ENCODE measurements at places on chromosomes 5 and 9.

- DNase-seq = no peak
Observed at GRCh38 chr5:96601715-96602244, 60.4 kb upstream of the CAST start.

DNA sequence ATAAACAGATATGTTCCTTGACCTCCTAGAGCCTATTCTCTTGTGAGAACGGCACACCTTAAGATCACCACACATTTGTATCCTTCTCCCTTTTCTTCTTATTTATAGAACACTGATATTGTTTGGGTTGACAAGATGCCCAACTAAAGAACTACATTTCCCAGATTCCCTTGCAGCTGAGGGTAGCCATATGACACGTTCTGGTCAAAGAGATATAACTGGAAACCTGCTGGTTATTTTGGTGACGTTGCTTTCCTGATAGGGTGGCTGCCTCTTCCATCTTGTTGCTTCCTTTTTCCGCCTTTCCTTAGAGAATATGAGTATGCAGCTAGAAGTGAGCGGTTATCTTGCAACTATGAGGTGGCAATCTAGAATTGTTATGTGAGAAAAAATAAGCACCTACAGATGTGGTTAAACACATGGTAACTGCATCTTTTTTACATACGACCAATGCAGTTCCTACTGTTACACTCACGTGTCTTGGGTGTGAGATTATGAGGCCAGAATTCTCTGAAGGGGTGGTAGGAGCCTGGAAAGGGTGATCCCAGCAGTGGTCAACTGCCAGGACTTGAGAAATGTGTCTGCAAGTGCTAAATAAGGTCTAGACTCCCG lies 72.9 kb downstream of the SEC61B start:
- no peak for DNase-seq

GRCh38 chr9:107340920-107341632 lies 58.0 kb downstream of the RAD23B start:
- DNase-seq = peak; percentile 69

DNA sequence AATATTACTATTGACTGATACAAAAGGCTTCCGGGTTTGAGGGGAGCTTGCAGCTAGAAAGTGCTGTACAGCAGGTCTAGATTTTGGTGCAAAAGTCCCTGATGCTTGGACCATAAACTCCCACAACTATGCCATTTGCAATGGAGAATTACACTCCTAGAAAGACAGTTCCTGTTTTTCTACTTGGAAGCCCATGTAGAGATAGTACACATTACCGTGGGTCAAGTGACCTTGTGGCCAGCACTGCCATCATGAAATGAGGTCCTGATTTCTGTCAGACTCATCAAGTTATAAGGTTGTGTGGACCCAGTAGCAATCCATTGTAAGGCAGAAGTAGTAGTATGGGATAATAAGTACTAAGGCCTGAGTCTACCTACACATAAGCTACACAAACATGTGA lies 42.8 kb upstream of the TNFSF8 start:
- no peak for DNase-seq

DNA sequence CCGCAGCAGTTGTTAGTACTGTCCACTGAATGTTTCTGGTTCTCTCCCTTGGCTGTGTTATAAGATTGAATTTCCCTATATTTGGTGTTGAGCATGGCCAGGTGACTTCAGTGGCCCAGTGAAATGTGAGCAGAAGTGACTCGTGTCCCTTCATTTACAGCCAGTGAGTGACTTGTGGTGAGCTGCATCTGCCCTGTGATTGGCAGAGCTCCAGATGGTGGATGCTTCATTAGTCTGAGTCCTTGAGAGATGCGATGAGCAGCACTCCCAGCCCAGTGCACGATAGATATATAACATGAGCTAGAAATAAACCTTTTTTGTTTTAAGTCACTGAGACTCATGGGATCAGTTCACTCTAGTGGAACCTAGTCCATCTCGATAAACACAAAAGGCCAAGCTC lies 19.3 kb downstream of the PCSK5 start:
- DNase-seq = no peak

- DNase-seq = peak; percentile 62
Observed at GRCh38 chr9:74777136-74777879, 110.4 kb downstream of the TRPM6 start.

DNA sequence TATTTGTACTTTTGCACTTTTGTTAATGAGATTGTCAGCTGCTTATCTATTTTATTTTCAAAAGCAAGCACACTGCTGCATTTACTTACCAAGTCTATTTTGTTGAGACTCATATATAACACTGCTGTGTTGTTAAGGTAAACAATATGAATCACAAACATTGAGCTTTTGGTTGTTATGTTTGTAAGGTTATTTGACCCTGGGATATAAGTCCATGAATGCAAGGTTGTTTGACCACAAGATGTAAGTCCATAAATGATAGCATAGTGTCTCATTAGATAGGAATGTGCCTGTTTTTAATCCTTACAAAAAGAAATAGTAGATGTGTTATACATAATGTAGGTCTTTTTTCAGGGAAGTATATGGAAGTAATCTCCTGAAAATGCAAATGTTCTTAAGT lies 845.9 kb downstream of the CDH9 start:
- DNase-seq = no peak

- DNase-seq = no peak
Observed at GRCh38 chr5:158407824-158408195, 548.9 kb upstream of the CLINT1 start.

- no peak for DNase-seq
Observed at GRCh38 chr5:123520677-123521247, 8.8 kb downstream of the CSNK1G3 start.

- DNase-seq = no peak
Observed at GRCh38 chr5:158845941-158846340, 253.8 kb downstream of the EBF1 start.

DNA sequence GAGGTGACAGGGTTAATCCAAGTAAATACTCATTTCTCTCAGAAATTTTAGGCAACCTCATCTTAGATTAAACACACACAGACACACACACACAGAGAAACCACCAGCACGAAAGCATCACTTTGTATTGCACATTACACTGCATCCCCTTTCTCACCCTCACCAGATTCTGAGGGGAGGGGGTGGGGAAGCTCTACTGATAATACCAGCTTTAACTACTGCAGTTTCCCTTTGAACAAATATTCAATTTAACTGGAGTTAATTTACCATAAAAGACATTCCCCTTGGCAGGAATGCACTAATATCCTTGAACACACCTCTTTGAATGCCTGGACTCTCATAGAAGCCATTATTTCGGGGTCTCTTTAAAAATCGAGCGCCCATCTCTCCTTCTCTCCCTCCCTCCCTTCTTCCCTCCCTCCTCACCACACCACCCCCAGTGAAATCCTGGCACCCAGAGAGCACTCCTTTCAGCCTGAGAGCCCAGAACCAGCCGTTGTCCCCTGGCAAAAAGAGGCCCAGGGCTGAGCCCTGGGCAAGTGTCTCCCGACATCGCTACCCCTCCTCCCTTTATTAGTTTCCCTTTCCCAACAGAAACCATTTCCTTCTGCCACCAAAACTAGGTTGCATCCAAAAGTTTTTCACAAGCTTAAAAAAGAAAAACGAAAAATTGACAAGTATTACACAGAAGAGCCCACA lies 2.8 kb upstream of the NFIB start:
- DNase-seq = peak; percentile 28

DNA sequence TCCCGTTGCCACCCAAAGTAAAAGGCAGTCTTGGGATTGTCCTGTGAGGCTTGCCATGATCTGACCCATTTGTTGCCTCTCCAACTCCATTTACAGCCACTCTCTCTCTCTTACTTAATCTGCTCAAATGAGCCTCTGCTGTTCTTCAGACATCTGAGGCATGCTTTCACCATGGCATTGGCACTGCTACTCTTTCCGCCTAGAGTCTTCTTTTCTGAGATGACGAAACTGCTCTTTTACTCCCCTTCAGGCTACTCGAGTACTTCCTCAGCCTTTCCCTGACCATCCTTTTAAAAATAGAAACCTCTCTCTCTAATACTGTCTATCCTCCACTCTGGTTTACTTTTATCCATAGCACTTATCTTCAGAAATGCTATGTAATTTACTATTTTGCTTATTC lies 9.0 kb downstream of the FOCAD start:
- no peak for DNase-seq

DNA sequence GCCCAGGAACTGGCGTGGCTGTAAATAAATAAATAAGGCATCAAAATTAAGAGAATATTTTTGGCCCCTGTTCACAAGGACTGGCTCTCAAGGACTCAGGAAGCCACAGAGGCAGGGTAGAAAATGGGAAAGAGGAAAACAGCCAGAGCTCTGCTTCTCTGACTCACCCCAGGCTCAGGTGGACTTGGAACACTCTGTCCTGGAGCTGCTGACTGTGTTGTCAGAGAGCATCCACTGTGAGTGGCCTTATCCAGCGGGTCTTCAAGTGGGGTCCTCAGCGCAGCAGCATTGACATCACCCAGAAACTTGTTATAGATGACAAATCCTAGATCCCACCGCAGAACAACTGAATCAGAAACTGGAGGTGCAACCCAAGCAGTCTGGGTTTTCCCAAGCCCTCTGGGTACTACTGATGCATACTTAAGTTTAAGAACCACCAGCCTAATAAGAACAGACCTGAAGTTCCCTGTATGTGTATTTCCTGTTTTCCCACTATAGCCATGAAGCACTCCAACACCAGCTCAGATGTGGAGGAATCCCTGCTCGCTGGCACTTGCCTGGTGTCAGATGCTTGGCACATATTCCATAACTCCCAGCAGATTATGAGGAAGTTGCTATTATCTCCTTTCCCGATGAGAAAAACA lies 20.5 kb downstream of the ADRA1B start:
- DNase-seq = no peak

DNA sequence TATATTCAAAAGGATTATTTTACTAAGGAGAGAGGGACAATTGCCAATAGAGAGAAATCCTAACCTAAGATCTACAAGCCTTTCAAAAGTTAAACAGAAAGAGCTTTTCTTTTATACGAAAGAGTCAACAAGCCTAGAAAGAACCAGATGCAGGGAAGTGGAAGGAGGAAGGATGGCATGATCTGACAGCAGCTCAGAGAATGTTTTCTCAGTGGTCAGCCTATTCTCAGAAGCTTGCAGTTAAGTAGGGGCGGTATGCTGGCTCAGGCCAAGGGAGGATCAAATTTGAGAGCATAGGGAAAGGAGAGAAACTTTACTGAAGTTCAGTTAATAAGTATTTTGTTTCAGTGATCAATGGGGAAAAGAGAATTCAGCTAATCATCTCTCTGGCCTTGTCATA lies 88.0 kb upstream of the FTMT start:
- DNase-seq = no peak

DNA sequence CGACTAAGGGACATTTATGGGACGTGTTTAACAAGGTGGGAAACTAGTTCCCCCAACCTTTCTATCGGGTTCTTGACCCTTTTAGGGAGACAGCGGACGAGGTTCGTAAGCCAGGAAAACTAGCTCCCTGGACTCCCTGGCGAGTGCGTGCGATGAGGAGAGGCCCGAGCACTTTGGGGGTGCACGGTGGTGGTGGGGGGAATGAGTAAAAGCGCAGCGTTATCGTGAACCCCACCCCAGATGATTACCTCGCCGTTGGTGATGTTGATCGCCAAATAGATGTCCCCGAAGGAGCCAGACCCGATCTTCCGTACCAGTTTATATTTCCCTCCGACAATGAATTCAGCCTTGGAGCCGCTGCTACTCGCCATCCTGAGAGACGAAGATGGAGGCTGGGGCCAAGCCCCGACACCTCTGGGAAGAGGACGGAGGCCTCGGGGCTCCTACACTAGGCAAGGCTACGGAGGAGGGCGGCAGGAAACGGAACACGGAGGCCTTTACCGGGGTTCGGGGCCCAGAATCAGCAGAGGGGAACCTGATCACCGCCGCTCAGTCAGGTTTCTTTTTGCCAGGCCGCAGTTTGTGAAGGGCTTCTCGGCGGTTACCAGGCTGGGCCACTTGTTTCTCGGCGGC lies 529 bp downstream of the CSNK1A1 start:
- DNase-seq = no peak

GRCh38 chr5:159480849-159481248 lies 150.6 kb upstream of the IL12B start:
- no peak for DNase-seq

- no peak for DNase-seq
Observed at GRCh38 chr5:174903172-174903732, 178.9 kb downstream of the MSX2 start.

DNA sequence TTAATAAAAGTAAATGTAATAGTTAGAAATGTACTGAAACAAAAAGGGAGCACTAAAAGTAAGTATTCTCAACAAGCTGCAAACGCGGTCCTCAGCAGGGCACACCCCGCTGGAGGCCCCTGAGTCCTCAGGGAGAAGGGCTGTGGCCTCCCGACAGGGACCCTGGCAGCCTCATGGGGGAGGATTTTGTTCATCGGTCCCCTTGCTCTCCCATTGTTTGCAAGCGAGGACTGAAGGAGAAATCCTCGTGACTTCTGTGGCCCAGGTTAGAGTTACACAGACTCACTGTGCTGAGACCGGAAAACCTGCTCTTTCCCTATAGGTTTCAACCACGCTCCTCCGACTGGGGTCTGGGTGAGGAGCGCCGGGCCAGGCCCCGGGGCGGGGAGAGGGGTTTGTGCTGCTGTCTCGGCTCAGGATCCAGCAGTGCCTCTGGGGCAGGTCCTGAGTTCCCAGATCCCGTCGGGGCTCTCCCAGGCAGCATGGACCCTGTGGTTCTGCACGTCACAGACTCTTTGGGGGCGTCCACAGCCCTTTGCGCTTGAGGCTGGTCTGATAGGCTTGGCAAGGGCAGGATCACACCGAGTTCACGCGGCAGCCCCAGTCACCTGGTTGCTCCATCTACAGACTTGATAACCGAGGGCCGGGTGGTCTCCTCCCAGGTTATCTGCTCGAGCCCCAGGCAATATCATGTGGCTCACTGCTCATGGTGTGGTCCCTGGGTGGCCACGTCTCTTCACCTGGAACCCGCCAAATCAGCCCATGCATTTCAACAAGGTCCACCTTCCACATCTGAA lies 38.8 kb downstream of the MRPL36 start:
- no peak for DNase-seq

- peak; percentile 65 for DNase-seq
Observed at GRCh38 chr9:130426883-130427282, 17.9 kb upstream of the ASS1 start.

DNA sequence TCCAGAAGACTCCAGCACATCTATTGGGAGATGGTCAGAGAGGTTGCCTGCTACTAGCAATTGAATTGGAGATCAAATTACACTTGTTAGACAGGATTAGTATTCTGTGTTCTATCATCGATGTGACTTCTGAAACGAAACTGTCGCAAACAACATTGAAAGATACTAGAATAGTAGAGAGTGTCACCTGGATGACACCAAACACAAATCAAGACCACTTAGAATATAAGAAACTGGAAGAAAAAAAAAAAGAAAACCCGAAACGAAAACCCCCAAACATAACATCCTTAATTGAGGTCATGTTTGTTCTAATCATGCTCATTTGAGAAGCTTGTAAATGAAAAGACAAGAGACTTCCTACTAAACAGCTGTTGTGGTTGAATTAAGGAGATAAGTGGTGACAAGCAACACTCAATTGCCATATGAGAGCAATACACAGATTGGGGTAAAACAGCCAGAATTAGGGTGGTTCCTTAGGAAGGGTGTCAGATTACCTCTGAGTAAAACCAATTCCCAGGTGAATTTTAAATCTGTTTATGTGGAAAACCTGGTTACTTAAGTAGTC lies 97.6 kb downstream of the BASP1 start:
- DNase-seq = no peak
